ENCODE measurements at places on chromosomes 11 and 22.

- no peak for ATAC-seq
These were observed 677 bp downstream of the DYNC2H1 start for GRCh38 chr11:103109818-103110388.

- ATAC-seq = peak; percentile 57
These were observed 34.2 kb downstream of the DNHD1 start for GRCh38 chr11:6531267-6531752.

DNA sequence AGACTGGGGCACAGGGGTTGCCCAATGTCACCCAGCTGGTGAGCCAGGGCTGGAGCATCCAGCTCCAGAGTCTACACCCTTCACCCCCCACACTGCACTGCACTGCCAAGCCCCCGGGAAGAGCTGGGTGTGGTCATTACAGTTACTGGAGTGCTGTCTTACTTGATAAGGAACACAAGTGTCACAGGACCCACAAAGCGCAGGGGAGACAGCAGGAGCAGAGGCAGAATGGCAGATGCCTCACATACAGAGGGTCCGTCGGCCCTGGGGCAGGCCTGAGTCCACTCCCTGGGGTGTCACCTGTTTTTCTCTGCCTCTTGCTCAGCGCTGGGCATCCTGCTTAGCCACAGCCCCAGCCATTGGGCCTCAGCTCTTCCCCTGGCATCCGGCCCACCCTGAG lies 7.7 kb downstream of the IL2RB start:
- no peak for ATAC-seq

GRCh38 chr11:69475141-69475865 lies 6.2 kb upstream of the LINC01488 start:
- no peak for ATAC-seq

DNA sequence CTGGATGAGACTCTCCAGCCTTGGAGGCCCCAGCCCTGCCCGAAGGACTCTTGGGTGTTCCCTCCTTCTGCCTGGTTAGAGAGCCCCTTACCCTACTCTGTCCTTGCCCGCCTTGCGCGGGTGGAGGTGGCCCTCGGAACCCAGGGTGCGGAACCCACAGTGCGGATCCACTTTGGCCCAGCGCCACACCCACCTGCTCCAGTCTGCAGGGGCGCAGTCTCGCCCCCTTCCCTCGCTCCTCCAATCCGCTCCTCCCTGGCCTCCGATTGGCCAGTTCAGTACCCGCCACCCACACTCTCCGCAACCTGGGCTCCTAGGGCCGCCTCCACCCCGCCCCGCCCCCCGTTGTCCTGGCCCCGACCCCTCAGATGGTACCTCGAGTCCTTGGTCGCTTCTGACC lies 2.4 kb downstream of the CAPN1 start:
- ATAC-seq = no peak

- no peak for ATAC-seq
These were observed 12.5 kb downstream of the EIF4G2 start for GRCh38 chr11:10796191-10796590.

- no peak for ATAC-seq
These were observed 43.6 kb downstream of the TENM4 start for GRCh38 chr11:79397252-79397651.

DNA sequence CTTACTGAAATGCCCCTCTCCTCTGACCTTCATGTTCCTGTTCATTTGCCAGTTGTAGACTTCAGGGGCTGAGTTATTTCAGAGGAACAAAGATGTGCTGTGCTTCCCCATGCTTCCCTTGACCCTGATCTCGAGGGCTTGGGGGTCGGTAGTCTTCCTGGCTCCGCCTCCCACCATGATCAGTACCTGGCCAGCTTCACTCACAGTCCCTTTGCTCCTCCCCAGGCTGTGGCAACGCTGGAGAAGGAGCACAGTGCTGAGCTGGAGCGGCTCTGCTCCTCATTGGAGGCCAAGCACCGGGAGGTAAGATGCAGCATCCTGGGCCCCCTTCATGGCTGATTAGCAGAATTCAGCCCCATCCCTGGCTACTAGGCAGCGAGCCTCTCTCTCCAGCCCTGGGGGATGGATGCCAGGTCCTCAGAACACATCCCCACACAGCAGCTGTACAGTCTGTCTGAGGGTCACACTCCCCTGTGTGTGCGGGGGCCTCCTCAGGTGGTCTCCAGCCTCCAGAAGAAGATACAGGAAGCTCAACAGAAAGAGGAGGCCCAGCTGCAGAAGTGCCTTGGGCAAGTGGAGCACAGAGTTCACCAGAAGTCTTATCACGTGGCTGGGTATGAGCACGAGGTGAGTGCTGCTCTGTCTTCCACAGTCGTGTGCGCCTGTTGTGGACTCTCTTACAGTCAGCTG lies 64.5 kb downstream of the CEP164 start:
- ATAC-seq = no peak

- ATAC-seq = no peak
These were observed 128.0 kb upstream of the ANO1 start for GRCh38 chr11:69950120-69950519.

GRCh38 chr11:3008746-3009336 lies 16.7 kb upstream of the NAP1L4 start:
- no peak for ATAC-seq

DNA sequence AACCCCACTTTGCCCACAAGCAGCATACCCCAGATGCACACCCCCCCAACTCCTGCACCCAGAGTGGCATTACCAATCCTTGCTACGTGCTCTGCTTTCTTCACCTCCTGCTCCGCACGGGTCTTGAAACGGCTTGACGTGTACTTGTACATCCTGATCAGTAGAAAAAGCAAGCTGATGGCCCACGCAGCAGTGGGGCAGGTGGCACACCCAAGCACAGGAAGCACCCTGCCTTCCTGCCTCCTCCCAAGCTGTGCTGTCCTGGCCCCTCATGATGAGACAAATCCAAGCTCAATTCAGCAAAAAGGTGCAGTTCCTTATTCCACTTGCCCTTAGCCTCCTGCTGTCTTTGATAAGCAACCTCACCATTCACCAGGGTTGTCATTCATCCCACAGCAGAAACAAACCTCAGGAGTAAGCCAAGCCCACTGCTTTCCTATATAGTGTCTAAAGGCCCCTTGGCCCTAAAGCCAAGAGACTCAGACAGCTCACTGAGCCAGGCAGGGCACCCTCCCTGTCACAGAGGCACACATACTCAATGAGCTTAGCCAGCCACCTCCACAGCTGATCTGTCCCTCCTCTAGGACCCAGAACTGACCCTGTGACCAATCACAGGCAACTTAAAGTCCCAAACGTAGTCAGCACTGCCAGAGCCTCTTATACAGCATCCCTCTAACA lies 27.8 kb downstream of the MORC2 start:
- peak; percentile 82 for ATAC-seq

DNA sequence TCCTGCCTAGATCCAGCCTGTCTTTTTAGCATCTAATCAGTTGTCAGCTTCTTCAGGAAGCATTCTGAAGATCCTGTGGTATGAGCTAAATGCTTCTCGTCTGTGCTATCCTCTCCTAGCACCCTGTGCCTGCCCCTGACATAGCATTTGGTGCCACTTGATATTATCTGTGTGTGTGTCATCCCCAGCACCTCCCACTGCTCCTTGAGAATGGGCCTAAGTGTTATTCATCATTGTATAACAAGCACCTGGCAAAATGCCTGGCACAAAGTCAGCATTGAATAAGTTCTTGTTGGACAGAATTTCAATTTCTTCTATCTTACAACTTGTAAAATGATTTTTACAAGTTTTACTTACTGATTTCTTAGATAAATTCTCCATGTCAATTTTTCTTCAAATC lies 28.1 kb upstream of the OLFML1 start:
- ATAC-seq = no peak

DNA sequence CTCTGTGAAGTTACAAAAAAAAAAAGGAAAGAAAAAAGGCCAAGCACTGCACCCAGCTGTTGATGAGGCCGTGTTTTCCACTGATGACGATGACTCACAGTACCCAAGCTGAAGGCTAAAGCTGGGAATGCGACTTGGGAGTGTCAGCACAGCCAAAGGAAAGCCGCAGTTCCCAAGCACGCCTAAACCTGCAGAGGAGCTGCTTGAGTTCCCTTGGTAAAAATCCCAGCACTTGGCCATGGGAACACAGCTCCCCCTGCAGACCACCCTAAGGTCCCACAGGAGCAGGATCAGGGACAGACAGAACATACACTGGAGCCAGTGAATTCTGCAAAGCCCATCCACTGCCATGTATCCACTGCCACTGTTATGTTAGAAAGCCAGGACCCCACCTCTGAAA lies 39.9 kb downstream of the SERGEF start:
- no peak for ATAC-seq

DNA sequence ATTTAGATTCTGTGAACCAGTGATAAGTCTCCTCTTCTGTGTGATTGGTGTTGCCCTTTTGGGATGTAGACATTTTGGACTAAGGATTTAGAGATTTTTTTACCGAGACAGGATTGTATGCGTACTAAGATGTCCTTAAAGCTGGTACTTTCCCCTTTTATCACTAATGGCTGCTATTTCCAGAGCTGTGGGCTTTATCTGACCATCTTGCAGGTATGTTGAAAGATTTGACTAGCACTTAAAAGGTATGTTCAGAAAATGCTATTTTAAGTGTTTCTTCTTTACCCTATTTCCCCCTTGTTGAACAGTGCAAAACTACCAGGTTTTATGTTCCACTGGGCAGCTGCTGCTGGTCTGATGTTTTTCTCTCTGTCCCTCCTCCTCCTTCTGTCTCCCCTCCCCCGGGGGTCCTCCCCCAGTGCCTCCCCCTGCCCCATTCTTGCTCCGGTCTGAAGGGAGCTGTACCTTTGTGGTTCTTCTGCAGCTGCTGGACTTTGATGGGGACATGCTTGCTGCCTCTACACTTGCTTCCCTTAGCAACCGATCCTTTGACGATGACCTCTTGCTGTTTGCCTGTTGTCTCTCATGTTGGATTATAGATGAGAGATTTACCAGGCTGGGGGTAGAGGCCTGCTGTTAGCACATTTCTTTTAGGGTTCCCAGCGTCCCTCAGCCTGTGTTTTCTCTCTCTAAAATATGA lies 59.6 kb downstream of the ZNRF3 start:
- ATAC-seq = no peak

DNA sequence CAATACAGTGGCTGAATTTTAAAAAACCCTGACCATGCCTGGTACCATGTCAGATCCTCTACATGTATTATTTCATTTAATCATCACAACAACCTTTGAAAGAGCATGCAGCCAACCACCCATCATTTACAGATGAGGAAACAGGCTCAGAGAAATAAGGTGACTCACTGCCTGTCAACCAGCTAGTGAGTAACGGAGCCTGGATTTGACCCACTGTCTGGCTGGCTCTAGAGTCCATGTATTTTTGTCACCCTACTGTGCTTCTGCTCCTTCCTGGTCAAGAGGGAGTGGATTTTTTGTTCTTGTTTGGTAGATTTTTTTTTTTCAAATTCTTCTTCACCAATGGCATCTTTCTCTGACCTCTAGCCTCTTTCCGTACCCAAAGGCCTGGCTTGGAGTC lies 77.4 kb downstream of the CWC15 start:
- ATAC-seq = no peak

GRCh38 chr11:96303064-96303463 lies 39.9 kb downstream of the MAML2 start:
- peak; percentile 86 for ATAC-seq

DNA sequence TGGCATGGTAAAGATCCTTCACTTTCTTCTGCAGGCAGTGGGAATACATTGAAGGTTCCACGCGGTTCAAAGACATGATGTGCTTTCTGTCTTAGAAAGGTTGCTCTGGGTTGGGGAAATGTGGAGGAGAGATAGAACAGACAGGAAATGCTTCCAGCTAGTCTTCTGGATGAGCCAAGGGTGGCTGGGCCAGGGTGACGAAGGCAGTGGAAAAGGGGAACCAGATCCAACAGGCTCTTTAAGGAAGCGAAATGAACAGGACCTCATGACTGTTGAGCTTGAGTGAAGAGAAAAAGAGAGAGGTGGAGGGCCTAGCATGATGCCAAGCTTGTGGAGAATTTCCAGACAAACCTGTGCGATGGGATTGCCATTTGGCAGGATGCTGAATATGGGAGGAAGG lies 56.4 kb upstream of the LMO1 start:
- ATAC-seq = no peak

Measured in activated T-helper 17 cell treated with anti-CD3 and anti-CD28 coated beads, Interleukin-2, amount 50 U/mL, for 72 hours (primary cell).